ENCODE measurements at places on chromosomes 12 and 14. TPM values are rescaled to one million over a fixed set of nuclear protein-coding genes. Genes with fewer than 3 reads are reported as not detected.

Gene GLT1D1
- total RNA-seq, result 1.9 TPM

Gene HOXC9
- total RNA-seq, result 3.0 TPM

DNA sequence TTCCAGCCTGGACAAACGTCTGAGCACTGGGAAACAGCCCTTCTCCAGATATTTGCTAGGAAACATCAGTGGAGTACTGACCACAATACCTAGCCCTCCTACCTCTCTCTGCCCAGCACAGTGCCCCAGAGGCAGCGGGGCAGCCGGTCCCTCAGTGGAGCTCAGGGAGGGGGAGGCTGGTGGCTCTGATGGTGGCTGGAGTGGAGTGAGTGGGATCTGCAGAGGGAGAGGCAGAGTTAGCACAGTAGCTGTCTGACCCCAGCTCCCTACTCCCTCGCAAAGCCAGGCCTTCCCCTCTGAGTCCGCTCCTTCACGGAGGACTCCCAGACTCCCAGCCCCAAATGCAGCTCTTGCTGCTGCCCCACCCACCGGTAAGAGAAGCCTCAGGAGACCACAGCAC is 30.0 kb downstream of the NCKAP5L start:
- no peak overlapping the region for H3K27ac ChIP-seq
- H3K4me3 ChIP-seq, result no peak overlapping the region
- no peaks in the 10 kb centered on the region for H3K27me3 ChIP-seq
- DNase-seq, result no peak
- no peaks in the 10 kb centered on the region for H3K36me3 ChIP-seq
- H3K4me1 ChIP-seq, result no peaks in the 10 kb centered on the region

DNA sequence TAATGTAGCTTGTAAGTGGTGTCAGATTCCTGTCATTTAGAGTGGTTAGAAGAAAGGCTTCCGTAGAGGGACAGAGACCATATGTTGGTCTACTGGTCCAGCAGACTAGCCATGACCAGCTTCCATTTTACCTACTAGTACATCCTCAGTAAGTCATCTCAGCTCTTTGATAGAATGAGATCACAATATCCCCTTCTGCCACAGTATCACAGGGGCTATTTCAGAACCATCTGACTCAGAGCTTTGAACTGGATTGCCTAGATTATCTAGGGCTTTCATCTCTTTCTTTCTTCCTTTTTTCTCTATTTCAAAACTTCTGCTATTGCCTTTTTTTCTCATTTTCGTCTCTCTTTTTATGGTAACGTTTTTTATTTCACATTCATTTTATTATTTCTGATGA is 4.7 kb downstream of the ZDHHC17 start:
- no peak overlapping the region for H3K4me3 ChIP-seq
- H3K27ac ChIP-seq, result no peak overlapping the region
- no peak for DNase-seq
- no peaks in the 10 kb centered on the region for H3K36me3 ChIP-seq

- DNase-seq, result no peak
- no peaks in the 10 kb centered on the region for H3K36me3 ChIP-seq
- H3K27ac ChIP-seq, result no peak overlapping the region
- H3K4me1 ChIP-seq, result no peaks in the 10 kb centered on the region
These were observed 311.4 kb downstream of the BCL11B start for GRCh38 chr14:98960617-98961013.

GRCh38 chr14:35730871-35731270 is 78.2 kb downstream of the RALGAPA1 start:
- no peaks in the 10 kb centered on the region for H3K27me3 ChIP-seq
- no peak for DNase-seq
- no peak overlapping the region for H3K27ac ChIP-seq
- H3K36me3 ChIP-seq, result no peaks in the 10 kb centered on the region

- no peaks in the 10 kb centered on the region for H3K27me3 ChIP-seq
- peak overlapping the region; percentile 58 for H3K4me3 ChIP-seq
- no peaks in the 10 kb centered on the region for H3K4me1 ChIP-seq
- no peak for DNase-seq
- no peaks in the 10 kb centered on the region for H3K36me3 ChIP-seq
These were observed 874 bp upstream of the RNU6-8 start for GRCh38 chr14:32203928-32204357.

- no peaks in the 10 kb centered on the region for H3K27me3 ChIP-seq
- no peaks in the 10 kb centered on the region for H3K4me1 ChIP-seq
- H3K4me3 ChIP-seq, result no peak overlapping the region
- no peaks in the 10 kb centered on the region for H3K36me3 ChIP-seq
- H3K27ac ChIP-seq, result no peak overlapping the region
- no peak for DNase-seq
These were observed 94.9 kb downstream of the SLCO1A2 start for GRCh38 chr12:21239866-21240265.

- H3K4me3 ChIP-seq, result no peak overlapping the region
- DNase-seq, result no peak
- H3K27ac ChIP-seq, result no peak overlapping the region
- no peaks in the 10 kb centered on the region for H3K4me1 ChIP-seq
- H3K36me3 ChIP-seq, result no peaks in the 10 kb centered on the region
These were observed 59.7 kb downstream of the CLIP1 start for GRCh38 chr12:122362755-122363154.

DNA sequence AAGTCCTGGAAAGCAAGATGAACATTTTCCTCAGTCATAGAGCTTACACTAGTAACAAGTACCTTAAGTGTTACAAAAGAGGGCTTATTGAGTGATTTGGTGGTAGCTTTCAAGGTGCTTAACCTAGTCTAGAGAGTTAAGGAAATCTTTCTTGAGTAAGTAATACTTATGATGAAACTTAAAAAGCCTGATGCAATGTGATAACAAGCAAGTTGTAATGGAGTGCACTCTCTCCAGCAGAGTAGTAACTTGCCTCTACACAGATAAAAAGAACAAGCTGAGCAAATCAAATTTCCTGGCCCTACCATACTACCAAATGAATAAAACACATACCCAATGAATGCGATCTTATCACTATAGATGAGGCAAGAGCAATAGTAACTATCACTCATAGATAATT is 639.9 kb upstream of the FBXO33 start:
- DNase-seq, result no peak
- no peaks in the 10 kb centered on the region for H3K4me1 ChIP-seq
- H3K36me3 ChIP-seq, result no peaks in the 10 kb centered on the region
- no peak overlapping the region for H3K27ac ChIP-seq
- no peak overlapping the region for H3K4me3 ChIP-seq
- H3K27me3 ChIP-seq, result no peaks in the 10 kb centered on the region
